Diencephalon (tissue), 1 donor: ENCODE measurements at places on chromosomes 7 and 10. TPM values are rescaled to one million over a fixed set of nuclear protein-coding genes. Genes with fewer than 3 reads are reported as not detected.

Gene PRSS58
- total RNA-seq: not detected

Gene IL15RA
- not detected for total RNA-seq

Gene RNF148
- 0.92 TPM for total RNA-seq

Gene HHEX
- total RNA-seq: 2.8 TPM

Gene MSMB
- total RNA-seq: not detected

Gene METTL2B
- 46.6 TPM for total RNA-seq

Gene RASSF4
- total RNA-seq: 15.7 TPM

Gene XRCC2
- total RNA-seq: 4.6 TPM

Gene METTL27
- 0.46 TPM for total RNA-seq

Gene MAGI2
- 118 TPM for total RNA-seq

Gene HOXA1
- total RNA-seq: not detected

Gene SLC37A3
- 128 TPM for total RNA-seq

Gene CALCR
- 5.1 TPM for total RNA-seq

Gene SUN3
- total RNA-seq: 0.69 TPM

Gene CALY
- total RNA-seq: 36.4 TPM

Gene ATOH7
- 0.69 TPM for total RNA-seq
